NCI-H1092 treated with DMSO at 0.1 percent for 48 hours (cell line): ENCODE measurements at places on chromosomes 11 and 22.
A peak's percentile ranks its signal among the peaks of the same experiment; 100 is the strongest.

DNA sequence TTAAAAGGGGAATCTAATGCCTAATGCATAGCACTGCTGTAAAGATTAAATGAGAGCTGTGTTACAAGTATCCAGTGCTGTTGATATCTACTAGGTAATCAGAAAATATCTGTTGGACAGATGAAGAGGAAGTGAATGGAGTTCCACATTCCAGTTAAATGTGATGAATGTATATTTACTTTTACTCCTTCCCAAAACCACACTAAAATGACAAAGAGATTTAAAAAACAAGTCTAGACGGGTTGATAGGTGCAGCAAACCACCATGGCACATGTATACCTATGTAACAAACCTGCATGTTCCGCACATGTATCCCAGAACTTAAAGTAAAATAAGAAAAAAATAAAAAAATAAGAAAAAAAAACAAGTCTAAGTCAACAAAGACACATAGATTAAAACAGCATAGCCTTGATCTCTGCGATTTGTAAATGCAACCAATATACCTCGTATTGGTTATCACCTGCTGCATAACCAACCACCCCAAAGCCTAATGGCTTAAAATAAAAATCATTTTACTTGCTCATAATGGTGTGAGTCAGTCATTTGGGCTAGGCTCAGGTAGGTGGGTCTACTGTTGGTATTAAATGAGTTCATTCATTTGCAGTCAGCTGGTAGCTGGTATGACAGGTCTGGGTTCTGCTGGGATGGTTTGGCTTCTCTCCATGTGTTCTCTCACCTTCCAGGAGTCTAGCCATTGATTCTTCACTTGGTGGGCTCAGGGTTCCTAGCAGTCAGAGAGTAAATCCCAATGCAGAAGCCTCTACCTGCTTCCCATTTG lies 39.7 kb upstream of the SLC6A5 start:
- no peak for DNase-seq

DNA sequence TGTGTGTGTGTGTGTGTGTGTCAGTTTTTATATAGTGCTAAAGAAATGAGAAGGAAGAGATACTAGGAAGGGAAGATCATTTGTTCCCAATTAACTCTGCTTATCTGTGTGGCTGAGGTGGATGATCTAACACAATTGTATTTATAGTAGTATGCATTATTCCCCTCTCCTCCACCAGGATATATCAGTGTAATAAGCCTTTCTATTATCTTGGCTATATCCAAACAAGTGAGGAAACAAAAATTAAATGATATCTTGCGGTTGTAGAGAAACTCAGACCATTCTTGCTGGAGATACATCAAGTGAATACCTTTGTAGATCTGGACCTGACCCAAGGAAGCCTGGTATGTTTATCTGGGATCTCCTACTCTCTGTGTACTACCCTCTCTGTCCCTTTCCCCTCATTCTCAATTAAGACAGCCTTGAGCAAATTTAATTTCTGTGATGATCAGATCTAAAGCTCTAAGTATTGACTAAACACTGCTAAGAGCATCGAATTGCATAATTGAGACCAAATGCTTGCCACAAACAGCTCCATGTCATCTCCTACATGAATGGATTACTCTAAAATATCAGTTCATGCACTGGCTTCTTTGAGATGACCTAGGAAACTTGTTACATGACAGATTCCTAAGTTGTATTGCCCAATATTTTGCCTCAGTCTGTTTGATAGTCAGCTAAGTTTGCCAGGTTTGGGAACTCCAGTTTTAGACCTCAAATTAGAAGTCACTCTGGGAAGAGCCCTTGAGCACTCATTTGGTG lies 185.3 kb upstream of the CTSC start:
- DNase-seq = no peak

DNA sequence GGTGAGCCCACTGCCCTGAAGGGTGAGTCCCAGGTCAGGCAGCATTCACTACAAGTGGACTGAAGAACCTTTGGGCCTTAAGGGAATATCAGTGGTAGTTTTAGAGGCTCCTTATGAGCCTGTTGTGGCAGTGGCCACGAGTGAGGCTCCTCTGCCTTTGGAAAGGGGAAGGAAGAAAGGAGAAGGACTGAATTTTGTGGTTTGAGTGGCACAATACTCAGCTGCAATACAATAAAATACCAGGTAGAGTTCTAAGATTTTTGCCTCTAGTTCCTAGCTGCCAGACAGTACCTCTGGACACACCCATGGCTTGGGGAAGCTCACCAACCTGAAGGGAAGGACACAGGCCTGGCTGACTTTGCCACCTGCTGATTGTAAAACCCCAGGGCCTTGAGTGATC lies 260.9 kb downstream of the DYNC2H1 start:
- DNase-seq = no peak

DNA sequence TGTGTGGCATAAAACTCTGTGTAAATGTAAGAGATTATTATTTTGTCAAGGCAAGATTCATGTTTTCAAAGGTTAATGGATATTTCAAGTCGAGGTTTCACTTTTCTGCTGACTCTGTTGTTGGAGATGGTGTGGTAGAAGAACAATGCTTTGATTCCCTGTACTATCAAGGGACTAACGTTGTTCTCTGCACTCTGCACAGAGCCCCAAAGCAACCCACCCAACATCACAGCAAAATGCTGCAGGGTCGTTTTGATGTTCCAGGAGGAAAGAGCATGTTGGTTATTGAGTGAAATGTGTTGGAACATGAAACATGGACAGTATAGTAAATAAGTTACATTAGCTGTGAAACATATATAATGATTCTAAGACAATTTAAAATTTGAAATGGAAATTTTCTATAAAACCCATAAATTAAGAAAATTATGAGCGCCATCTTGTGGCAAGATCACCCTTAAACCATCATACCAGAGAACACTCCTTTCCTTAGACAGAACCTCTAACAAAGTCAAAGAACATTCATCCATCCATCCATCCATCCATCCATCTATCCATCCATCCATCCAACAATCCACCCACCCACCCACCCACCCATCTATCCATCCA lies 164.4 kb upstream of the ZBED5 start:
- DNase-seq = peak; percentile 21

GRCh38 chr11:94993400-94993943 lies 20.0 kb downstream of the KDM4D start:
- DNase-seq = no peak

GRCh38 chr11:131418189-131418588 lies 47.8 kb downstream of the NTM start:
- DNase-seq = no peak

DNA sequence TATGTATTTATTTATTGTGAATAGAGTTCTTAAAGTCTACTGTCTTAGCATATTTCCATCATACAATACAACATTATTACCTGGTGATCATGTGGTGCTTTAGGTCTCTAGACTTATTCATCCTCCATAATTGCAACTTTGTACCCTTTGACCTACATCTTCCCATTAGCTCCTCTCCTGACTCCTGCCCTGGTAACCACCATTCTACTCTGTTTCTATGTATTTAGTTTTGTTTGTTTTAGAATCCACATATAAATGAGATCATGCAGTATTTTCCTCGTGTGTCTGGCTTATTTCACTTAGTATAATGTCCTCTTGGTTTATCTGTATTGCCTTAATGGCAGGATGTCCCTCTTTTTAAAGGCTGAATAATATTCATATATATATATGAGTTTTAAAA lies 22.7 kb downstream of the NCAM1 start:
- DNase-seq = peak; percentile 25

DNA sequence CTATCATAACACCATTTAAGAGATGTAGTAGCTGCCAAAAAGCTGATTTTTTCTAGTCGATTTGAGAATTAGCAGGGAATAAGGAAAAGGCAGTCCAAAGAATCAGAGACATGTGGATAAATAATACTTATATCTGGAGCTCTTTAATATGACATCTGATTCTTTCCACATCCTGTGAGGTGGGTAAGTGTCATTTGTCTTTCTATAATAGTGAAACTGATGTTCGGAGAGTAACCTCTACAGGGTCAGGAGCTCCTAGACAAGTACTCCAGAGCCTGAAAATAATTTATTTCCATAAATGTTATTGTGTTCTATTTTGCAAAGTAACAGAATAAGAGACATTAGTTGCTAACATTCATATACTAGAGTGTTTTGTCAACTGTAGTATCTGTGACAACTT lies 367.6 kb downstream of the DYNC2H1 start:
- no peak for DNase-seq

- DNase-seq = peak; percentile 7
Observed at GRCh38 chr11:2525166-2525861, 80.5 kb downstream of the KCNQ1 start.

GRCh38 chr11:68929706-68930570 lies 26.2 kb downstream of the IGHMBP2 start:
- no peak for DNase-seq

- DNase-seq = no peak
Observed at GRCh38 chr11:122998727-122999366, 17.2 kb upstream of the BSX start.

DNA sequence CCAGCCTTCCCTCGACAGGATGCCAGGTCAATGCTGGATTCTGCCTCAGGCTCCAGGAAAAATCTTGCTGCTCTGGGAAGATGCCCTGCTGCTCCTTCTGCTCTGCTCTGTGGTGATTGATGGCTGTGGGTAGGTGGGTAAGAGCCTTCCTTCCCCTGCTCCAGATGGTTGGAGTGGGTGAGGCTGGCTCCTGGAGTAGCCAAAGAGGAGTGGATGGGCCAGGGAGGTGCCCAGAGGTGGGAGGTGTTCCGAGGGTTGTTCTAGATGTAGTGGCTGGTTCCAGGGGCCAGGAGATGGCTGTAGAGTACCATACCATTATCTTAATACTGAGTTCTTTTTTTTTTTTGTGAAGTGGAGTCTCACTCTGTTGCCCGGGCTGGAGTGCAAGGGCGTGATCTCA lies 99.6 kb upstream of the THY1 start:
- DNase-seq = no peak

DNA sequence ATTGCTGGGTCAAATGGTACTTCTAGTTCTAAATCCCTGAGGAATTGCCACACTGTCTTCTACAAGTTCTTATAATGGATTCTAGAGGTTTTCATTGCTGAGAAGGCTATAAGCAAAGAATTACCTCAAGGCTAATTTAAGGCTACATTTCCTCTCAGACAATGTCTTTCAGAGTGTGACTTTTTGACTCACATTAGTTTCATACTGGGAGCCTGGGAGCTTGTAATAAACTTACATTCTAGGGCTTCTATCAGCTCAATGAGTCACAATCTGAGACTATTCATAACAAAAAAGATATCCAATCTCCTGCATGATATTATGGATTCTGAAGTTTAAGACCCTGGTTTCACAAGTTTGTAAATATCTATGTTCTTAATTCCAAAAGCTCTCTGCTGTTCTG lies 408.7 kb downstream of the LRRC4C start:
- DNase-seq = no peak

DNA sequence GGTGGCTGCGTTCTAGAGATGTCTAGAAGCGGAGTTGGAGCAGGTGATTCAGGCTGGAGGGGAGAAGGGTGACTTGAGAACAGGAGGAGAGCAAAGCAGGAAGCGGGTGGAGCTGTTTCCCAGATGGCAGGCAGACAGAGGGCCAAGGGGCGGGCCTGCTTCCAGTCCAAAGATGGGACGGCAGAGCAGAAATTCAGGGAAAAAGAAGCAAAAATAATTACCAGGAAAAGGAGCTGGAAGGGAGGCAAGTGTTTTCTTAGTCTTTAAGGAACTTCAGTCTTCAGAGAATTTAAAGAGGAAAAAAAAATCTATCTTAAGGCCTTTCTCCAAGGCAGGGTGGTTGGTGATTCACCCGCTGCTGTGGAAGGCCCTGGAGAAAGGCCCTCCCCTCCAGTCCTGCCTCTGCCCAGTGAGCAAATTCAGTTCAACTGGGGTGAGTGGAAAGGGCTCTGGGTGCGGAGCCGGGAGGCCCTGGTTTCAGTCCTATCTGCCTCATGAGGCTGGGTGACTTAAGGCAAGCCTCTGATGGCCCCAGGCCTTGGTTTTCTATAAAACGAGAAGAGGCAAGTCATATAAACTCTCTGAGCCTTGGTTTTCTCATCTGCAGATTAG lies 4.5 kb upstream of the CREB3L1 start:
- DNase-seq = no peak

GRCh38 chr22:26977741-26978376 lies 320.5 kb downstream of the MIAT start:
- DNase-seq = no peak

GRCh38 chr11:32071811-32072210 lies 19.1 kb upstream of the RCN1 start:
- DNase-seq = no peak

- DNase-seq = no peak
Observed at GRCh38 chr11:33706546-33706945, 5.9 kb upstream of the C11orf91 start.

DNA sequence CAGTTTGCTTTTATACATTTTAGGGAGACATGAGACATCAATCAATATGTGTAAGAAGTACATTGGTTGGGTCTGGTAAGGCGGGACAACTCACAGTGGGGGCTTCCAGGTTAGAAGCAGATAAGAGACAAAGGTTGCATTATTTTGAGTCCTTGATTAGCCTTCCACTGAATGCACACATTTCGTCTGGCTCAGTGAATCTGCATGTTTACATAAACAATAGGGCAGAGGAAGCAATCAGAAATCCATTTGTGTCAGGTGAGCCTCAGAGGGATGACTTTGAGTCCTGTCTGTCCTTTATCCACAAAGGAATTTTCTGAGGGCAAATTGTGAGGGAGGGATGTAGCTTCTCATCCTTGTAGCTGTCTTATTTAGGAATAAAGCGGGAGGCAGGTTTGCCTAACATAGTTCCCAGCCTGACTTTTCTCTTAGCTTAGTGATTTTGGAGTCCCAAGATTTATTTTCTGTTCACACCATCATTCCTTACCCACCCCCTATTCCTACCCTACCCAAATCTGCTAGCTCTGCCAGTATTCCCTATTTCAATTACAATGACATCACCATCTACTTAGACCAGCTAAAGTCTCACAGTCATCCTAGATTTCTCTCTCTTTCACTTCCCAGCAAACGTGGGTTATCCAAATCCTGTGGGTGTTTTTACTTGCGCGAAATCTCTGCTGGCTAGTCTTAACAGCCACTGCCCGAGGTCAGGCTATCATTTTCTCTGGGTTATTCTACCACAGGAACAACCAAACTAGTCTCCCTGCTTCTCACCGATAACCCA lies 2.9 kb downstream of the SC5D start:
- no peak for DNase-seq

- no peak for DNase-seq
Observed at GRCh38 chr22:48892578-48893287, 934.9 kb downstream of the BRD1 start.

DNA sequence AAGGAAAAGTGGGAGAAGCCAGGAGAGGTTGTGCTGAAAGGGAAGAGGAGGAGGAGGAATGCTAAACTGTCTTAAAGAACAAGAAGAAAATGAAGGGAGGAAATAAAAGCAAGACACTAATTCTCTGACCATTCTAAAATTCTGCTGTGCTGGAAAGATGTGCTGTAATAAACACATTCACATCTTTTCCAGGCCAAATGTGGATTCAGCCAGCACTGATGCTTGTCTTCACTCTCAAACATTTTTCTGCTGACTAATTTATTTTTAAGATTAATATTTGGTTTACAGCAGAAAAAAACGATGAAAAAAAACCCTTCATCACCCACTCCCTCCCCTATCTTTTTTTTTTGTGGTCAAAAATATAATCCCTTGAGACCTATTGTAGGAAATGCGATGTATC lies 223.6 kb downstream of the SWAP70 start:
- DNase-seq = no peak
